ENCODE measurements at places on chromosomes 11 and 22.

- DNase-seq: no peak
Observed at GRCh38 chr22:31088233-31088986, 7.3 kb downstream of the SMTN start.

- no peak for DNase-seq
Observed at GRCh38 chr22:17271711-17272451, 52.6 kb upstream of the ADA2 start.

GRCh38 chr22:19848298-19849224, 6.1 kb downstream of the GNB1L start:
- DNase-seq: no peak

GRCh38 chr11:34926101-34926830, 9.8 kb downstream of the PDHX start:
- peak; percentile 62 for DNase-seq

DNA sequence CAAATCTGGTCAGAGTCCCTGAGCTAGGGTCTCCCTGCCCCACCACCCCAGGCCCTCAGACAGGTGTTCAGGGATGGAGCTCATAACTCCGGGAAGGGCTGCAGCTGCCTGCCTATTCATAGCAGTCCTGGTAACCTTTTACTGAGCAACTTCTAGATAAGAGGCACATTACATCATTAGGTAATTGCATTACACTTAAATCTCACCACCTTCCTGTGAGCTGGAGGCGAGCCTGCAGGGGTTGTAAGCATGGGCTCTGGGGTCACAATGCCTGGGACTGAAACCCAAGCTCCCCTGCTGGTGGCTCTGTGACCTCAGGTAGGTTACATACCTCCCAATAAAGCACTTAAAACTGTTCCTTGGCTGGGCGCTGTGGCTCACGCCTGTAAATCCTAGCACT, 22.5 kb downstream of the TP53I11 start:
- no peak for DNase-seq

- no peak for DNase-seq
Observed at GRCh38 chr22:28068826-28069225, 149.8 kb upstream of the PITPNB start.

- DNase-seq: no peak
Observed at GRCh38 chr11:112589155-112589554, 328.5 kb upstream of the PLET1 start.

All from suppressor macrophage (primary cell).